ENCODE measurements at places on chromosomes 2 and 18.

- DNase-seq, result no peak
These were observed 50.1 kb upstream of the ASAP2 start for GRCh38 chr2:9156483-9156882.

DNA sequence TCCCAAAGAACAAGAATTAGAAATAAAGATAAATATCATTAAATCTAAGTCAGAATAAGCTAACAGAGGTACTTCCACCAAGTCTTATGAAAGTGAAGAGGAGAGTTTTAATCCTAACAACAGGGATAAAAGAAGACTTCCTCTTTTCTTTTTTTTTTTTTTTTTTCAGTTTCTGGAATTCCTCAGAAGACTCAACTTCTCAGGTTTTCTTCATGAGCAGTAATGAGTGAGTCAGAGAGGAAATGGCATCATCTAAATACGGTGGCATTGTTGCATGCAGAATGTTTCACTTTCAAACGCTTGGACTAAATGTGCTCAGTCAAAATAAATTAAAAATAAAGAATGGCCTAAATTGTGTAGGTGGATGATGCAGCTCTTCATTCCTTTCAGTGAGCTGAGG, 45.6 kb upstream of the ARHGAP15 start:
- DNase-seq, result no peak

GRCh38 chr18:75880266-75880665, 452.8 kb upstream of the SMIM21 start:
- DNase-seq, result no peak

- no peak for DNase-seq
These were observed 261.6 kb downstream of the ZNF516 start for GRCh38 chr18:76233406-76233805.

DNA sequence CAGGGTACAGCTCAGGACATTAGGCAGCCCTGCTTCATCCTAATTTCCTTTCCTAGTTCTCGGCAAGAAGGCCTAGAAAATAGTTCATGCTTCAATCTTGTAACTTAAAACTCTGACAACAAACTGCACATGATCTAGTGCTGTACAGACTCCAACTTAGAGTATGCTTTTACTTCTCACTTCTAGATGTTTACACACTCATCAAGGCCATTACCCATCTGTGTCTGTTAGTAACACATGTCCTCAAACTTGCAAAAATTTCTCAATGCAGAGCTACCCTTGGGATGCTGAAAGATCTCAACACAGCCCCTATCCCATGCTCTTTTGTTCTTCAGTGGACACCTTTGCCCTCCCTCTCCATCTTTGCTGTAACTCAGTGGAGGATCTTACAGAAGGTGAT, 252.0 kb downstream of the OSR1 start:
- no peak for DNase-seq

DNA sequence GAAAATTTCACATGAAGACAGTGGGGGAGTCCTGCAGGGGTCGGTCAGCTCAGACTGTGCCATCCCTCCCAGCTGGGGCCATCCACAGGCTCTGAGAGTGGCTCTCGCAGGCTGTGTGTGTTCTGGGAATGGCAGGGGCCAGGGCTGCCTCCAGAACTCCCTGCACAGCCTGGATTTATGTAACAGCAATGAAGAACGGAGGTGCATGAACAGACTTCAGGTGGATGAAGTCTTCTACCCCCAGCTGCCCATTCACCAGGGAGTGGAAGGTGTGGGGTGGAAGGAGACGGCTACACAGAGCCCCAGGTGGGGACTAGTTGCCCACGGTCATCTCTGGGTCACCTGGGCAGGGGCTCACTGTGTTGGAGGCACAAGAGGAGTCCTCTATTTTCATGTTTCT, 56.1 kb upstream of the HDAC4 start:
- DNase-seq, result no peak

GRCh38 chr18:52452427-52452826, 112.4 kb downstream of the DCC start:
- no peak for DNase-seq

GRCh38 chr2:20207051-20207450, 17.9 kb downstream of the SDC1 start:
- no peak for DNase-seq
